ENCODE measurements at places on chromosomes 1 and 21. TPM values are rescaled to one million over a fixed set of nuclear protein-coding genes. Genes with fewer than 3 reads are reported as not detected.

Gene SON
- total RNA-seq: 393 TPM

Gene AGMAT
- 0.40 TPM for total RNA-seq

Gene PLA2G2D
- total RNA-seq: not detected

Gene NPR1
- 16.7 TPM for total RNA-seq

Gene PBX1
- 112 TPM for total RNA-seq

- DNase-seq: no peak
Measured at GRCh38 chr1:115092175-115092574, 2.9 kb upstream of the TSPAN2 start.

Data from lung (tissue), 17 donors.